Stimulated activated CD4-positive, alpha-beta T cell treated with anti-CD3 and anti-CD28 coated beads, Interleukin-15, amount 100 ng/mL, for 24 hours (primary cell): ENCODE measurements at places on chromosomes 2 and 18.

DNA sequence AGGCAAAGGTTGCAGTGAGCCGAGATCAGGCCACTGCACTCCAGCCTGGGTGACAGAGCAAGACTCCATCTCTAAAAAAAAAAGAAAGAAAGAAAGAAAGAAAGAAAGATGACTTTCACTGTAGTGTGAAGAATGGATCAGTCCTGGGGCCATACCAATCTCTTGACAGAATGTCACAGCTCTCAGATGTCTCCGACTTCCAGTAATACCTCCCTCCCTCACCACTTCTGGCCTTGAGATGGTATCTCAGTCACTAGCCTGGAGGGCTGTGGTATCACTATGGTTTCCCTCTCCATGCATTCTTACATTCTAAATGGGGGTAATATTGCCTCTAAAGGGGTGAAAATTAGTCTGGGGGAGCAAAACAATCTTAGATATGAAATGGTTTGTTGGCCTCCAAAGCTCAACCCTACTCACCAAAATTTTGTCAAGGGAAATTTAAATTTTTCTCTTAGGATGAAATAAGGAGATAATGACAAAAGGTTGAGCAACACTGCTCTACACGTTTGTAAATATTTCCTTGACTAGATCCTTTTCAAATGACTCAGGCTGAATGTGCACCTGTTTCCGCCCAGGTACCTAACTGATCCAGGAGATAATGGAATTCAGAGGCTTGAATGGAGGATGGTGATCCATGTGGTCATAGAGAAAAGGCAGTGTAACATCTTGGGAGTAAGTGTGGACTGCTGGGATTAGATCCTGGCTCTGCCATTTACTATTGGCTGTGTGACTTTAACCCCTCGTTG is 19.9 kb upstream of the SPRED2 start:
- no peak for DNase-seq

GRCh38 chr2:9748577-9748976 is 94.7 kb upstream of the TAF1B start:
- peak; percentile 63 for DNase-seq

DNA sequence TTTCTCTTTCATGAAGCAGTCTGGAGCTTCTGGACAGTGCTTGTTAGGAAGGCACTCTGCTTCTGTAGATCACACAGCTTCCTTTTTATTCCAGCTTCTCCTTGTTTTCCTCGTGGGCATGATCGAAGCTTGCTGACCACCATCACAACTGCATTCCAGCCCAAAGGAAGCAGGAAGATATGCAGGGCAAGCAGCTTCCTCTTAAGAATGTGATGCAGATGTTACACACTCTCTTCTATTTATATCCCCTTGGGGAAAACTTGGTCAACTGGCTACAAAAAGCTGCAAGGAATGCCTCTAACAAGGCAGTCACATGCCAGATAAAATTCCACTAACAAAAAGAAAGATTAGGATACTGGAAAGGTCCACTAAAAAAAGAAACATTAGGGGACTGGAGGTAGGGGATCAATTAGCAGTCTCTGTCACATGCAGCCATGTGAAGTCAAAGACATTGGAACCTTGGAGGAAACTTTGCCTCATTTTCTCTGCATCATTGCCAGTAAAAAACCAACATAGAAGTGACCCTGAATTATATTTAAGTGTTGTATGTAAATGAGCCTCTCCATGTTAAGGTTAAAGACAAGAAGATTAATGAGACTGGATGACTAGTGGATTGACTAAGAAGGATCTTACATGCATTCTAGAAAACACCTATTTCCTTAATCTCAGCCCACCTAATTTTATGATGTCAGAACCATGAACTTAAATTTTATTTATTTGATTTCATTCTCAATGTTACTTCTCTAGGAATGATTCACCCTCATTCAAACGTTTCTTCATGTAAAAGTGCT is 98.3 kb downstream of the NAB1 start:
- DNase-seq, result no peak

- DNase-seq, result no peak
Observed at GRCh38 chr2:170243118-170243837, 65.3 kb downstream of the MYO3B start.
